ENCODE measurements at places on chromosomes 4 and X.

- no peak for DNase-seq
Measured at GRCh38 chr4:60992037-60992436, 208.1 kb upstream of the ADGRL3 start.

DNA sequence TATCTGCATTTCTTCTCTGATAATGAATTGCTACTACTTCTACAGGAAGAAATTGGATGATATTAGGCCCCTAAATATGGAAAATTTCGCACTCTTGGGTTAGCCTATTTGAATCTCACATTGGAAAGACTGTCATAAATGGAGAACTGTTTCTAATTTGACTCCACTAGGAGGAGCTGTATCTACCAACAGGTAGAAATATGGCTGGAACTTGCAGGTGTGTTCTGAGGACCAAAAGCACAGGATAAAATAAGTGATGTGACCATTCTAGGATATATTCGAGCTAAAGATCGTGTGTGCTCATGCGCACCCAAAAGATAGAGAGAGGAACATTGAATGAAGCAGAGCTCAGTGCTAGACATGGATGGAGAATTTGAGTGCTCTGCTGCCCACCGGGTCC, 4.8 kb upstream of the NKAP start:
- DNase-seq = no peak

GRCh38 chr4:19380600-19380999, 871.1 kb upstream of the SLIT2 start:
- no peak for DNase-seq

GRCh38 chr4:184472614-184473498, 1.5 kb downstream of the IRF2 start:
- peak; percentile 55 for DNase-seq

DNA sequence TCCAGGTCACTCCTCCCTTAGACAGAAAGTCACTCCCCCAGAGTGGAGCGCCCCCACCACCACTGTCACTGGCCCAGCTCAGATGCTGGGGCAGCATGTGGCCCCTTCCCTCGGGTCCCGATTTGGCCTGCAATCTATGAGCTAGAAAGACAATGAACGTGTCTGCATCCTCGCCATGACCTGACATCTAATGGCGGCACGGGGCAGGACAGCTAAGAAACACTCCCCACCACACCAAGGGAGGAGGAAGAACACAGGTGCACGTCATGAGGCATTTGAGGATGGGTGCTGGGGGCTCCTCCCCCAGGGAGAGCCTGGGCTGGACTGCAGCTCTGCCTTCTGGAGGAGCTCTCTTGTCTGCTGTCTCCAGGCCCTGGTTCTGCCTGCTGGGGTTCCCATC, 8.7 kb downstream of the RNF212 start:
- no peak for DNase-seq

- no peak for DNase-seq
Measured at GRCh38 chrX:431056-431455, 44.3 kb upstream of the PPP2R3B start.

DNA sequence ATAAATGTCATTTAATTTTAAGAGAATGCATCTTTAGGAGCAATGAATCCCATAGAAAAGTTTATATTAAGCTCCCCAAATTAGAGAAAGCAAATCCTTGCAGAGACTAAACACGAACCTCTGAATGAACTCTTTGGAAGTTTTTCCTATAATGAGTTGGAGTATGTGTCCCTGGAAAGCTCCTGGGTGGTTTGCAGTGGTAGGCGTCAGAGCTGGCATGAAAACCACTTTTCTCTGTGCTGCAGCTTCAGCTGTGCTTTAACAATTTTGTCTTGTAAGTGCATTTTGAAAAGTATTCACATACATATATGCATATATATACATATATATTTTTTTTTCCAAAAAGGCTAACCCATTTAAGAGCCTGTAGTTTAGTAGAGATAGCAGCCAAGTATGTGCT, 148.7 kb upstream of the TBC1D9 start:
- DNase-seq = no peak

GRCh38 chr4:54941994-54942552, 183.3 kb downstream of the KDR start:
- DNase-seq = peak; percentile 33

DNA sequence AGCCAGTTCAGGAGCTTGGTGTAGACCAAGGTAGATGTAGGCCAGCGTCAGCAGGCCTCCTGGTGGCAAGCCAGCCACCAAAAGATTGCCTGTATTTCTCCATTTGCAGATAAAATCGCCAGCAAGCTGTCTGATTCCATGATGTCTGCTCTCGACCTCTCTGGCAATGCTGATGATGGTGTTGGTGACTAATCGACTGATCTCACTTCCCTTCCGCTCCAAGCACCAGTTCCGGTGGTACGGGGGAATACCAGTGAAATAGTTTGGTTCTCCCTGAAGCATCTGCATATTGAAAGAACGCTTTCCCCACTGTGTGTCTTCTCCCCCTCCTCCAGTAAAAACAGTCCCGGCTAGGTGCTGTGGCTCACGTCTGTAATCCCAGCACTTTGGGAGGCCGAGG, 30.4 kb downstream of the GNL3L start:
- DNase-seq = no peak

DNA sequence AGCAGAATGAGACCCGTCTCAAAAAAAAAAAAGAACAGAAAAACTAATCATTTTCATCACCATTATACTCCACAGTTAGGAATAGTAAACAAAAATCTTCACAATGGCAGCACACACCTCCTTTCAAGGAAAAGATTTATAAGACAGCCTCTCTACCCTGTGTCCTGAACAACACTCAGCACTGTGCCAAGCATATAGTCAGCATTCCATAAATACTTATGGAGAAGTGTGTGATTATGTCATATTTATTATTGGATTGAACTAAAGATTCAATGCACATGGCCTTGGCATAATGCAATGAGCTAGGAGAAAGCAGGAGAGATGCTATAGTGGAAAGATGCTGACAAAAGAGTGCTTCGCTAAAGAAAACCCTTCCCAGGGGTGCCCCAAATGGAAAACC, 52.6 kb downstream of the FAM114A1 start:
- no peak for DNase-seq

DNA sequence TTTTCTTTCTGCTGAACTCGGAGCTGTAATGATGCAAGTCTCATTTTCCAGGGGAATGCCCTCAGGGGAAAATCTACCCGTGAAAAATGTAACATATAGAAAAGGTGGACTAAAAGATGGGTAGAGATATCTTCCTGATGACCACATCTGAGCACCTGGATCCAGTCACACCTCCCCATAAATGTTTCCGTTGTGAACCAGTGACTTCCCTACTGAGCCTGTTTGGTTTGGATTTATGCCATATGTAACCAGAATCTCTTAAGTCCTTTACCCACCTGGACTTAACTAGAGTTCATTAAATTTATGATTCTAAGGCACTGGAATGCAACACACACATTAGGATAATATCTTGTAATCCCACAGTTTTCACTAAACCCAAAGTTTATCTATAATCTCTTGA, 171.1 kb downstream of the ZNF330 start:
- DNase-seq = no peak

DNA sequence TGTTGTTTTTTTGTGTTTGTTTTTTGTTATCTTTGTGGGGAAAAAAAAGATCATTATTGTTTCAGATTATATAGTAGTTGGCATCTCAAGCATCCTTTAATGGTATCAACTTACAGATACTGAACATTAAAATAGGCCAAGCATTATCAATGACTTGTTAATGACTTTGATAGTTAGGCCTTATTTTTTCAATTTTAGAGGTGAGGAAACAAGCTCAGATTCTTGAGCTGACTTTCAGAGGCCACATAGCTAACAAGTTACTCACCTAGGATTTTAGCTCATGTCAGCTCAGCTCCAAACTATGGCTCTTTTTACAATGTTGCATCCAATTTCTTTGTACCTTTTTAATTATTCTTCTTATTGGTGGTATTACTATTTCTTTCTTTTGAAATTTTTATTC, 471 bp upstream of the PLAC8 start:
- no peak for DNase-seq

DNA sequence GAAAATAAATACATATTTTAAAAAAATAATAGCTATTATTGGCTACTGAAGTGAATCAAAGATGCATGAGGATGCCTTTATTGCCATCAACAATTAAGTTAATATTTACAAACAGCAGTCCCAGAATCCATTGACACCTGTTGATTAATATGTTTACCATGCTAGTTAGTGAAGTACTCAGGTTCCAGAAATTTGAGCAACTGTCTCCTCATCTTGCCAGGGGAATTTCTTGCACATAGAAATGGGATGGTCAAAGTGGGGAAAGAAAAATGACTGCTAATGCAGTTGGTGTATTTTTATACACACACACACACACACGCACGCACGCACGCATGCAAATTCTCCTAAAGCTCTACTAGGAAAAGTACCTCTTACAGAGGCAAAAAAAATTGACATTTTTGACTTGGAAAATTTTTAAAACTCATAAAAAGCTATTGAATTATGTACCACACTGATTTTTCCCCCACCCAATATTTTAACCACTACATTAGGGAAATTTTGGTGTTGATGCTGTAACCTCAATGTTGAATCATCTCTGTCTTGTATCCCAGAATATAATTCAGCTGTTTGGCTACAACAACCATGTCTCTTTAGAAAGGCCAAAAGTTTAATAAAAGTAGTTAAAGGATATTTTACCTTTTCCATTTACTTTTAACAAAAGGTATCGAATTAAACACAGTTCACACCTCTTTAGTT, 105.3 kb upstream of the TMEM150C start:
- DNase-seq = no peak

DNA sequence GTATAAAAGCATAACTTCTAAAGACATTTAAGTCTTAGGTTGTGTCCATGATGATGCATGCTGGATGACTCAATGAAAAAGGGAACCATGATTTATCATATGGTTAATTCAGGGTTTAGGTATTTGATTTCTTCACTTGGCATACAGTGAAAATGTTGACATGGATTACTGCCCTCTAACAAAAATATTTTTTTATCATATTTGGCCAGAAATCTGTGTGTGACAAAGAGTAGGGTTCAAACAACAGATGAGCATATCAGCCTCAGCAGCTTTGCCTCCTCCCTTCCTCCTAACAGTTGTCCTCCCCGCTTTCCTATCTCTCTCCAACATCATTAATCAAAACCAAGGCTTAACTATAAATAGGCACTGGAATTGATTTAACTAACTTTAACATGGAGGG, 46.3 kb downstream of the ARHGAP6 start:
- no peak for DNase-seq

GRCh38 chrX:136909119-136909705, 28.7 kb upstream of the RBMX start:
- peak; percentile 72 for DNase-seq

GRCh38 chr4:20383969-20384368, 132.3 kb downstream of the SLIT2 start:
- no peak for DNase-seq

DNA sequence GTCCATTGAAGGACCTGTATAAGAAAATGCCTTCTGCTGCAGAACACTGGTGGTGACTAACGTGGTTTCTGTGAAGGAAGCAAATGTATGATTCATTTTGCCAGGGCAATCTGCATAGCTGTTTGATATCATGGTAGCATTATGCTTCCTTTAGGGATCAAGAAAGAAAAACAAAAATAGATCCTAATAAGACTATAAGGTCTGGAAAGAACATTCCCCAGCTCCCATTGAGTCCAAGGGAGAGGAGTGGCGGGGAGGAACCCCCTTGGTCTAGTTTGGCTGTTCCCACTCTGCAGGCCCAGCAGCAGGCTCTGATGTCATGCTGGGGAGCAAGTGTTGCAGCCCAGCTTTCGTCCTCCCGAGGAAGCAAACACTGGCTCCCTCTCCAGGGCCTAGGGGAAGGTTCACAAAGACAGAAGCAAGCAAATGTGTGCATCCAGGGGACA, 154.5 kb upstream of the GALNT7 start:
- no peak for DNase-seq

DNA sequence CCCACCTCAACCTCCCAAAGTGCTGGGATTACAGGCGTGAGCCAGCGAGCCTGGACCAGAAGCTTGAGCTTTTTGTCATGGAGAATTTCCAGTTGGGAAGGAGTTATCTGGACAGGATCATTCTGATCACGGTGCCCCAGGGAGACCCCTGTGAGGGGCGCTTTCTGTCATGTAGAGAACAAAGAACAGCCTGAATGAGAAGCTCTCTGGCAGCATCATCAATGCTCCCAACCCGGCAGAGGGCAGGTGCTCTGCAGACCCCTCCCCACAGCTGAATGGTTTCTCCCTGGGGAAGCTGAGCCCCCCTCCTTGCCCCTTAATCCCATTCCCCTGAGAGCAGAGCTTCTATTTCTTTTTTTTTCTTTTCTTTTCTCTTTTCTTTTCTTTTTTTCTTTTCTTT, 7.3 kb upstream of the CSF2RA start:
- DNase-seq = no peak

- DNase-seq = no peak
Measured at GRCh38 chr4:146699910-146700309, 61.2 kb downstream of the POU4F2 start.

- no peak for DNase-seq
Measured at GRCh38 chr4:17894421-17894820, 83.6 kb downstream of the NCAPG start.

- peak; percentile 76 for DNase-seq
Measured at GRCh38 chrX:79366873-79367749, at the start of gene ITM2A. Gene ITM2A (minus strand): TSS chrX:79367334. CDS start chrX:79367215, 119 bp downstream.

DNA sequence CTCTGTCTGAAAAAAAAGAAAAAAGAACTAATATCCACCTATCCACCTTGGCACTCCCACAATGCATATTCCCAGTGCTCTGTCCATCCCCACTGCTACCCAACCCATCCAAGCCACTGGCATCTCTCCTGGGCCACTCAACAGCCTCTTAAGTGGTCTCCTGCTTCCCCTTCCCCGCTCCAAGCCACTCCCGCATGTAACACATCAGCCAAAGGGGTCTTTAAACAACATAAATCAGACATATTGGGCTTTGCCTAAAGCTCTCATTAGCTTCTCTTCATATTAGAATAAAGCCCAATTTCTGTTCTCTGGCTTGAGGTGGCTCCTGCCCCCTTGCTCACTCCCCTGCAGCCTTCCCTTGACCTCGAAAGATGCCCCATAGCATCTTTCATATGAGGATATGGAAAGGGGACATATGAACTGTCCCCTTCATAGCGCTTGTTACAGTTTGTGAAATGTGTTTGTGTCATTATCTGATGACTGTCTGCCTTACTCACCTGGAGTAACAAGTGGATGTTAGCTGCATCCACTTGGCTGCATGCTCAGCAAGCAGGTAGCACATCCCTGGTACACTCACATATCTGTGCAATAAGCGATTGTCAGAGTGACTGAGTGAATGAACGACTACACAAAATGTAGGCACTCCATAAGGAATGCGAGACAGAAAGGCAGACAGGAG, 3.1 kb downstream of the BLOC1S4 start:
- no peak for DNase-seq

- DNase-seq = no peak
Measured at GRCh38 chr4:84722720-84723119, 139.8 kb downstream of the CDS1 start.

- DNase-seq = no peak
Measured at GRCh38 chrX:16212436-16212835, 45.2 kb downstream of the MAGEB17 start.
